ENCODE measurements at places on chromosomes 5 and 9.
A peak's percentile ranks its signal among the peaks of the same experiment; 100 is the strongest.

- no peak for DNase-seq
Measured at GRCh38 chr9:85964949-85965348, 24.0 kb downstream of the NAA35 start.

- DNase-seq, result no peak
Measured at GRCh38 chr5:153147891-153148623, 342.4 kb upstream of the GRIA1 start.

DNA sequence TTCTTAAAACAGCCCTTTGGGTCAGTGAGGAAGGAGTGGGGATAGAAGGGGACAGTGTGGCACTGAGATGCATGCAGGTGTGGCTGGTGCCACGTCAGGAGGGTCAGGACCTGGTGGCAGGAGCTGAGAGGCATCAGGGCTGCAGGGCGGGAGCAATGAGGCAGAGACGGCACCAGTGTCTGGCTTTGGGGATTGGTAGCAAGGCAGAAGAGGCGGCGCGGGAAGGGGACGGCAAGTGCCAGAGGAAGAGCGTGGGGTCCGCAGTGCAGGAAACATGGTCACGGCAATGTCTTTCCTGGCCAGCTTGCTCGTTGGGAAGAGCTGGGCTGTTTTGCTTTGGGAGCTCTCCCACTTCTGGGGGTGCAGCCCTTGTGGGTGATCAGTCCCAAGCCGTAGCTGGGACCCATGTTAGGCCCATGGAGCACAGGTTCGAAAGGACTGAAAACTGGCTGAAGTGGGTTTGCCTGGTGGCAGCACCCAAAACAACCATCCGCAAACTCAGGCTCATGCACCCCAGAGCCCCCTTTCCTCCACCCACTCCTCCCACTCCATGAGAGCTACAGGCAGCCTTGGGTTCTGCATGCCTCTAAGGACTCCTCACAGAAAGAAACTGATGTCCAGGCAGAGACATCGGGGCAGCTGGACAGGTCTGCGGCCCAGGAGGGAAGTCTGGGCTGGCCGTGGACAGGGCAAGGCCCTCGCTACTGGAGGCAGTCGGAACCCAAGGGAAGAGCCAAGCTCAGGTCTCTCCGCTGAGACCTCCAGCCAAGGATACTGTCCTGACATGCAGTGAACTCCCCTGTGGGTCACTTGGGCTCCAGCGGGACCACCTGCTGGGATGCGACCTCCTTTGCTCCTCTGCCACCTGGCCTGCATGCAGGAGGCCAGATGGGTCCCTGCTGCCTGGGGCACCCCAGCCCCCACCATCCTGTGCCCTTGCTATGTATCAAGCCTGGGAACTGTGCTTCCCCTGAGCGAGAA is 104.4 kb downstream of the ZNF354C start:
- peak; percentile 66 for DNase-seq

GRCh38 chr5:141845371-141845851 is 32.8 kb downstream of the PCDH1 start:
- DNase-seq, result no peak

DNA sequence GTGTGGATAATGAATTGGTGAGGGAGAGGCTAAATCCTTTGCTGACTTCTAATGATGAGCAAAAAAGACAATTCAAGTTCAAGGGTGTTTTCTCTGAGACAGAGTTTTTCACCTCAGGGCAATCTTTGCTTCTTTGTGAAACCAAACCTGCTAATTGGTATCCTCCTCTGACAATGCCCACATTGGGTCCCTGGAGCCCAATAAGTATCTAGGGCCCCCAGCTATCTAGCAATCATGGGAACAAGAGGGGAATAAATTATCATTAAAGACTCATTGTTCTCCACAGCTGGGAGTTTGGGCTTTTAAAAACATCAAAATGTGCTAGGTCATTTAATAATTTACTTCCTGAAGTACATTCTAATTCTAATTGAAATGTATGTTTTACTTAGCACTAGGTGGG is 227.3 kb downstream of the TMEM167A start:
- DNase-seq, result no peak

- DNase-seq, result no peak
Measured at GRCh38 chr5:148880197-148880596, 53.8 kb downstream of the ADRB2 start.

DNA sequence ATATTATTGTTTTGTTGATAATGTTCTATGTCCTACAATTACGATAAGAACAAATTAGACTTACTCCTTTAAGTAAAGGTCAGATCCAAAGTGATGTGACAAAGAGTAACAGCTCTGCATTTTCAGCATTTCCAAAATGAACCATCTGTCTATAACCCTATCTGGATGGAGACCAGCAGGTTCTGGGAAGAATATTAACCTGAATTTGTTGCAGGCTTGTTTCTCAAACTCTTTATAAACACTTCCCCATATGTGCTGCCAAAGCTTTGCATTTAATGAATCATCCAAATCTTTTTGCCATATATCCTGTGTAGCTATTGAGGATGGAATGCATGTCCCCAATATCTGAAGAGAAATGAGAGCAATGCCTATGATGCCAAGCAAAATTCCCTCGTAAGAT is 198.9 kb upstream of the SLC27A6 start:
- DNase-seq, result no peak

GRCh38 chr5:109164001-109164400 is 245.8 kb downstream of the PJA2 start:
- no peak for DNase-seq

DNA sequence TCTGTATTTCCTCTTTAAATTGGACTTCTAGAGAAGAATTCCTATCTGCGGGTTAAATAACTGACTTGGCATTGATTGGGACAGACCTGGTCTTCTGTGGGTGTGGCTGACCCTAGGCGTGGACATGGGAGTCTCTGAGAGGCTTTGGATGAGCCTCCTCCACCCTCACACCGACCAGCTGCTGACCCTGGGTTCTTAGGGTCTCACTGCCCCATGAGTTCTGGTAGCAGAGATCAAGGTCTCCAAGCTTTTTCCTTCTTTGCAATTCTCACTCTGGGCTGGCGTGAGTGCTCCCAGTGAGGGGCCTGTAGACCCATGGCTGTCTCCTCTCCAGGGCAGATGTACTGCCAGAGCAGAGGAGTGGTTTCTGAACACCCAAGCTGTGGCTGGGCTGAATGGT is 41.6 kb upstream of the PITX1 start:
- DNase-seq, result peak; percentile 38

DNA sequence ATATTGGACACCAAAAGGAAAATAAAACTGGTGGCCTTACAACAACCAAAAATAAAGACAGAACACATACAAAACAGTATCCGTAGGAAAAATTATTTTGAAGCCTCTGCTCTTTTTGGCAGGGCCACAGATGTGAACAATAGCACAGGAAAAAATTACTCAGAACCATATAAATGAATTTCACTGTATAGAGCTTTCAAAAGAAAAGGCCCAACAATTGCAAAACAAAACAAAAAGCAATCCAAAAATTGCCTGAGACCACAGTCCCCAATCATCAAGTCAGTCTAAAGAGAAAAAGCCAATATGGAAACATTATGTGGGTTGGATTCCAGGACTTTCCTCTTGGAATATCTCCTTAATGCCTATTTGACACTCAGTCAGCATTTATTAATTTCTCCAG is 243.8 kb downstream of the CEMIP2 start:
- no peak for DNase-seq

- DNase-seq, result no peak
Measured at GRCh38 chr9:104856413-104856941, 71.5 kb downstream of the ABCA1 start.

GRCh38 chr5:143059976-143060765 is 290.0 kb downstream of the ARHGAP26 start:
- no peak for DNase-seq

DNA sequence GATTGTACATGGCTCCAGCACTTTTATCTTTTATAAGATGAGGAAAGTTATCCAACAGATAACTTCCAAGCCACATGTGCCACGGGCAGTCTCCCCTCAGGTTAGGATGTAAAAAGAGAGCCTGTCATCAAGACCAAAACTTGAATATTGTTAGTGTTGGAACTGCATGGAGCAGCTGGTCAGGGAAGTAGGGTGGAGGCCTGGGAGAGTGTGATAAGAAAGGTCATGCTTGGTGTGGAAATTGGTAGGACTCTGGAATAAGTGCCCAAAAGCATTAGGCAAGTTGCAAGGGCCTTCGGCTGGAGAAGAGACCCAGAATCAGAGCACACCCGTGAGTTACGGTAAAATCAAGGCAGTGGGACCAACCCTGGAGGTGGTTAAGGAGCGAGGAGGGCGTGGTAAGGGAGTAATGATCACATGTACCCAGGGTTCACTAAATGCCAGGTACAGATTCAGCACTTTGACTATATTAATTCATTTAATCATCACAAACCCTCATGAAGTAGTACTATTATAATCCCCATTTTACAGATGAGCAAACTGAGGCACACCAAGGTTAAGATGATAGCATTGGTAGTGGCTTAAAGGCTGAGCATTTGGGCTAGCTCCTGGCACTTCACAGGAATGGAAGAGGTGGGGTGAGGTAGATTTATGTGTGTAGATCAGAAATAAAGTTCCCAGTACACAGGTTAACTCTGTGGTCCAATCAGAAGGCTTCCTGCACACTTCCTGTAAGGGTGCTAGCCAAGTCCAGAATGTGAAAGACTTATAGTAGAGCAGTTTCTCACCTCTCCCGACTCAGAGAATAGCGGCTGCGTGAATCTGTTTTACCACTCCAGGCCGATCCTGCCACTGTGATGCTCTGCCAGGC is 96.5 kb upstream of the ZNF608 start:
- peak; percentile 78 for DNase-seq

DNA sequence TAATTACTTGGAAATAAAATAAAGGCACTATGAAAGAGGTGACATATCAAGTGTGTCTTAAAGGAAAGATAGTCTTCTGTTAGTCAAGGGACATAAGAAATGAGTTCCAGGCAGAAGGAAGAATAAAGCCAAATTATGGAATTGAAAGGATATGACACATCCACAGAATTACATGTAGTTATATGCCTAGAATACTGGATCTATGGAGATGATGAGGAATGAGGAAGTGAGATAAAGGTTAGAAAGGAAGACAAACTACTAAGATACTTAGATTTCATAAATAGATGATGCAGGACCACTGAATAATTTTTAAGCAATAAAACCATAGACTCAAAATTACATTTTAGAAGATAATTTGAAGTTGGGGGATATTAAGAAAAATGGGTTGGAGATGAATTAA is 609.8 kb downstream of the PTPRD start:
- DNase-seq, result no peak

- DNase-seq, result no peak
Measured at GRCh38 chr9:134624621-134625181, 16.9 kb upstream of the COL5A1 start.

- DNase-seq, result peak; percentile 95
Measured at GRCh38 chr5:78547731-78548615, 100.6 kb downstream of the LHFPL2 start.

DNA sequence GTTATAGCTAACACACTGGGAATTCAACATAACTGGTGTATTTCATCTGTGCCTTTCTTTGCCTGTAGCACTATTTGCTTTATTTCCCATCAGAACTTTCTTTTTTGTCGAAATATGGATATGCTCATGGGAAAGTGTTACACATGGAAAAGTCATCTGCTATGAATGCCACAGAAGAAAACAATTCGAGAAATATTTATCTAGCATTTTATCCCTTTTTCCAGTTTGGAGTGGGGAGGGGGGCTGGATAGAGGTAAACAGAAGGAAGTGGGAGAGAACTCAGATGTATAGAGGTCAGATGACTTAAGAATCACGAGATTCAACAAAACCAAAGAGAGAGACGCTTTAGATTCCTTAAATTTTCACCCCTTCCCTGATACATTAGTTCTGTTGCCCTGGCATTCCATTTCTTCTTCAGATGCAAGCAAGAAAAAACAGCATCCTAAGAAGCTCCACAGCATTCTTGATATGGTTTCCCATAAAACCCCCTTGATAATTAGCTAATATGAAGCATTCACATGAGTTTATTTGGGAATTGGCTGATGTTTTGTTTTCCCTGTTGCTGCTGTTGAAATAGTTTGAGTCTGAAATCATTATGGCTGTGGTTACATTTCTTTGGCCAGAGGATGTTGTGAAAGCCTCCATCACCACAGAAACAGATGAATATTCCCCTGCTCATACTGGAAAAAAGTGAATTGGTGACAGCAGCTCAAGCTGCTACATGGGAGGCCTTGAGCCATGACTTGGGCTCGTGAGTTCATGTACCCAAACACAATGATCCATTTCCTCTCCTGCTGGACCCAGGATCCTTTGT is 335.8 kb upstream of the DAB2 start:
- no peak for DNase-seq

DNA sequence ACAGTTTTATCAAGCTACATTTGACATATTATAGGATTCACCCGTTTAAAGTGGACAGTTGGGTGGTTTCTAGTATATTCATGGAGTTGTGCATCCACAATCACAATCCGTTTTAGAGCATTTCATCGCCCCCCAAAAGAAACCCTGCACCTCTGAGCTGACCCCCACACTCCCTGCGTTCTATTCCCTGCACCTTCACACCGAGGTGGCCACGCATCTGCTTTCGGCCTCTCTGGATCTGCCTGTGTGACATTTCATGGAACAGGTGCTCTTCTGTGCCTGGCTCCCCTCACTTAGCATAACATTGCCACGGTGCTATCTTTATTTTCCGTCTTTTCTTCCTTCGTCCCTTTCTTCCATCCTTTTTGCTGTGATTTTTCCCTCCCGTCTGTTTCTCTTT is 32.7 kb downstream of the HRH2 start:
- DNase-seq, result no peak

- DNase-seq, result no peak
Measured at GRCh38 chr9:21709464-21710058, 92.9 kb upstream of the MTAP start.

DNA sequence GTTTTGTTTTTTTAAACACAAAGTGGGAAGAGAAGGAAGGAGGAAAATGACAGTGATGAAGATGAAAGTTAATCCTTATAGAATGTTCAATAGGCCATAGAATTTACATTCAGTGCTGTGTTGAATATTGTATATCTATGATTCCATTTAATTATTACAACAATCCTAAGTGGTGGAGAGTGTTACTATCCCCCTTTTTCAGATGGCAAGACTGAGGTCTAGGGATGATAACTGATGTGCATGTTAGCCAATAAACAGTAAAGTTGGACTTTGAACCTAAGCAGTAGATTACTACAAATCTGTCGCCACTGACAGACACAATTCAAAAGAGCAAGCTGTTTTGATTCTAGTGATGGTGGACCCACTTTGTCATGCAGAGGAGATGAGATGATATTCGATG is 237.9 kb downstream of the ARHGAP26 start:
- DNase-seq, result no peak

GRCh38 chr5:77797136-77797535 is 21.0 kb upstream of the TBCA start:
- no peak for DNase-seq

- no peak for DNase-seq
Measured at GRCh38 chr5:3389471-3390026, 206.1 kb upstream of the IRX1 start.

DNA sequence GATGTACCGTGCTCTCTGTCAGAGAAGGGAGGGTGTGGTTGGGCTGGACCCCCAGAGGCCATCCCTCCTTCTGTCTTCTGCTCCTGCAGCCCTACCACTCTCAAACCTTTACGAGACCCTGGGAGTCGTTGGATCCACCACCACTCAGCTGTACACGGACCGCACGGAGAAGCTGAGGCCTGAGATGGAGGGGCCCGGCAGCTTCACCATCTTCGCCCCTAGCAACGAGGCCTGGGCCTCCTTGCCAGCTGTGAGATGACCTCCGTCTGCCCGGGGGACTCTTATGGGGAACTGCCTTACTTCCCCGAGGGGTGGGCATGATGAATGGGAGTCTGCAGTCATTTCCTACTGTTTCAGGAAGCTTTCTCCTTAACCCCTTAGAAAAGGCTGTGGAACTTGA is 17.5 kb downstream of the TGFBI start:
- no peak for DNase-seq
